Activated naive CD8-positive, alpha-beta T cell treated with anti-CD3 and anti-CD28 coated beads for 36 hours (primary cell): ENCODE measurements at places on chromosomes 12 and 14. TPM values are rescaled to one million over a fixed set of nuclear protein-coding genes. Genes with fewer than 3 reads are reported as not detected.
A peak's percentile ranks its signal among the peaks of the same experiment; 100 is the strongest.

GRCh38 chr14:98957211-98958047 is 314.6 kb downstream of the BCL11B start:
- no peak overlapping the region for H3K4me3 ChIP-seq
- H3K36me3 ChIP-seq, result no peaks in the 10 kb centered on the region
- no peak for DNase-seq
- H3K27me3 ChIP-seq, result no peaks in the 10 kb centered on the region
- H3K27ac ChIP-seq, result no peak overlapping the region

GRCh38 chr14:80930836-80931389 is 10.6 kb downstream of the CEP128 start:
- peak overlapping the region; percentile 22 for H3K4me3 ChIP-seq
- DNase-seq, result peak; percentile 59
- H3K36me3 ChIP-seq, result peaks cover 67% of the 10 kb centered on the region
- no peaks in the 10 kb centered on the region for H3K27me3 ChIP-seq
- H3K4me1 ChIP-seq, result peaks cover 28% of the 10 kb centered on the region

DNA sequence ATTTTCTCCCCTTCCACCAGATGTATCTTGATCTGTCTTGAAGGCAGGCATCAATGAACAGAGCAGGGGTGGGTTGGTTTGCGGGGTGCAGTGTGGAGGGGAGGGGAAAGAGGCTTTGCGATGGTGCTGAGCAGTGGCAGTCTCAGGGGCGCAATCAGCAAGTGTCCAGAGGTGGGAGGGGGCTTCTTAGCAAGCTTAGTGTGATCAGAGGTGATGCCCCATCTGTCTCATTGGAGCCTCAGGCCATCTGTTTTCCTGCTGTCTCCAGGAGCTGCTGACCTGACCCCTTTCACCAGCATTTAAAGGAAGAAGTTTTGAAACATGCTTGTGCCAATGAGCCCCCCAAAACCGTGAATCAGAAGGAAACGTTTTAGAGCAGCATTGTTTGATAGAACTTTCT is 187.7 kb upstream of the LHX5 start:
- H3K27ac ChIP-seq, result no peak overlapping the region
- H3K4me3 ChIP-seq, result no peak overlapping the region
- H3K4me1 ChIP-seq, result no peaks in the 10 kb centered on the region
- no peaks in the 10 kb centered on the region for H3K36me3 ChIP-seq

DNA sequence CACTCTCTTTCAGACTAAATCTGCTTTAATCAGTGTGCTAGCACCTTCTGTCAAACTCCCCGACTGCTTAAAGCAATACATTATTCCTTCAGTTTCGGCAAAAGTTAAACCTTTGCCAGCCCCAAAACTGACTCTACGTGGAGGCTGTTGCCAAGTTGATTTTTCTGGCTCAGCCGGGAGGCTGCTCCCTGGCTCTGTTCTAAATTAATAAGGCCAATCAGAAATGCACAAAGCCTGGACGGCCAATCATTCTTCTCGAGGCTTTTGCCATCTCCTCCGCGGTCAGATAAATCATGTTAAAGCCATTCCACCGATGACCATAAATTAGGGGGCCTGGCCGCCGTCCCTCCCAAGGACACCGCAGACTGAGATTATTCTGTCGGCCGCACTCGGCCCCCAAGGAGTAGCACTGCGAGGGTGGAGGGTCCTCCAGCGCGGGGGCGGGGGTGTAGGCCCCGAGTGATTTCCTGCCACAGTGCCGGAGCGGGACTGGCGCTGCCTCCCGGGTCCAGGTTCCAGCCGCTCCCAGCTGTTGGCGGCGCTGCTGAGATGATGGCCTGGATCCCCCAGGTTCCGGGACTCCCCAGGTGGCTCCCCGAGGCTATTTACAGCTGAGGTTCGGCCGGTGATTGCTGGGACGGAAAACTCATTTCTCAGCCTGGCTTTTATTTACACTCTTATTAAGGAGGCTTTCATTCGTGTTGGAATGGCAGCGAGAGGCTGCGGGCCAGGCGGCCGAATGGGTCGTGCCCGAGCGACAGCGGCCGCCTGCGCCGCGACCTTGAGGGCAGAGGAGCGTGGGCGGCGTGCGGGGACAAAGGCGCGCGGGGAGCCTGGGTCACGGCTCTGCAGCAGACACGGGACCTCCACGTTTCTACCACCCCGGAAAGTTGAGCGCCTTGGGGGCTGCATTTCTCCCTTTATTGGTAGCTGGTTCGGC is 165.1 kb downstream of the MON2 start:
- no peaks in the 10 kb centered on the region for H3K36me3 ChIP-seq
- peak overlapping the region; percentile 72 for H3K4me3 ChIP-seq
- peak; percentile 23 for DNase-seq
- no peak overlapping the region for H3K27ac ChIP-seq

DNA sequence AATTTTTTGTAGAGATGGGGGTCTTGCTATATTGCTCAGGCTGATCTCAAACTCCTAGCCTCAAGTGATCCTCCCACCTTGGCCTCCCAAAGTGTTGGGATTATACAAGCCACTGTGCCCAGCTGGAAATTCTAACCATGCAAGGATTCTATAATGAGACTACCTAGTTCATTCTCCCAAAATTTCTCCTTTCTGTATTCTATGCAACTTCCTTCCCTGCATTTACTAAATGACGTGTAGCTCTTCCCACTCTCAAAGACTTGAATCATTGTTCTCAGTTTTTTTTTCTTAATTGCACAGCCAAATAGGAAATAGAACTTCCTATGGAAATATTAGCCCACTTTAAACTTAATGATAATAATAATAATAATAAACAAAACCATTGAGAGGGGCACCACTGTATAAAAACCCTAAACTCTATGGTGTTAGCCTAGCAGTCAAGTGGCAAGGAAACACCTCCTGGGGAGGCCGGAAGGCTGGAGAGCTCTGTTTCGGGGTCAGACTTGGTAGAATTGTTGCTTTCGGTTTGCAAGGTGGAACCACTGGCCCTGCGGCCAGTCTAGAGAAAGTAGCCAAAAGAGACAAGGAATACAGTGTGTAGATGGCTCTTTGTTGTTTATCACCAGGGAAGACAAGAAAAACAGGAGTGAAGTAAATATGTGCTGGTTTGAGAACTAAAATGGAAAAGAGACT is 40.0 kb upstream of the TESC start:
- H3K27ac ChIP-seq, result no peak overlapping the region
- H3K36me3 ChIP-seq, result peaks cover 5% of the 10 kb centered on the region

- DNase-seq, result no peak
- peaks cover 10% of the 10 kb centered on the region for H3K4me1 ChIP-seq
- H3K27ac ChIP-seq, result no peak overlapping the region
- no peaks in the 10 kb centered on the region for H3K36me3 ChIP-seq
Observed at GRCh38 chr12:2258025-2258424, 205.2 kb downstream of the CACNA1C start.

KRT86 gene
- not detected for total RNA-seq

GPR132 gene
- 23.9 TPM for total RNA-seq

DNA sequence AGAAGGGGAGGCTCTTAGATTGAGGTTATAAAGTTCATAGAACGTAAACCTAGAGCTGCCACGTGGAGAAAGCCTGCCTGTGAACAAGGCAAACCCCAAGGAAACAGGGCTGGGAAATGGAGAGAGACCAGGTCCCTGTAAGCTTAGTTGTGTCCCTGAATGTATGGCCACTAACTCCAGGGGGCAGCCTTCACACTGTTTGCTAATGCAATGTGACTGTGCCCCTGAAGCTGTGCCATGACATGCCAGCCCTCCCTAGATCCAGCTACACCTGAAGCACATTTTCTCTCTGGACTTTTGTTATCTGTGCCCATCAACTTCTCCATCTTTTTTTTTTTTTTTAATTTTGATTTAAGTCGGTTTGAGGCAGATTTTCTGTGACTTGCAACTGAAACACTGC is 60.6 kb upstream of the TMCC3 start:
- no peak overlapping the region for H3K27ac ChIP-seq
- H3K4me3 ChIP-seq, result no peak overlapping the region
- H3K27me3 ChIP-seq, result peaks cover 6% of the 10 kb centered on the region

KLRC1 gene
- 0.52 TPM for total RNA-seq

IFNG-AS1 gene
- not detected for total RNA-seq

DNA sequence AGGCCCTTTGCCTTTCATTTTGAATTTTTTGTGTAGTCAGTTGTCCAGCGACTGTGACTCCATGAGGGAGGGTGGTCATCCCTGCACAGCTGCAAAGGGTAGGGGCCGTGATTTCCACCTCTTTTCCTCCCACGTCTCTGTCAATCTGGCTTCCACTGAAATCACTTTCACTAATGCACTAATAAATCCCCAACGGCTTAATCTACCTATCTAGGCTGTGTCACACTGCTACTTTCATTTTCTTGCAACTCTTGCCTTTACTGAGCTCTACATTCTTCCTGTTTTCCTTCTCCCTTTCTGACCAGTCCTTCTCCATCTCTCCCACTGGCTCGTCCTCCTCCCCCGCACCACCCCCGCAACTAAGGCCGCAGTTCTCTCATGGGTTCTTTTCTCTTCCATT is 212.3 kb upstream of the FOXN3 start:
- H3K4me3 ChIP-seq, result no peak overlapping the region
- DNase-seq, result no peak
- H3K4me1 ChIP-seq, result peaks cover 65% of the 10 kb centered on the region
- H3K27me3 ChIP-seq, result no peaks in the 10 kb centered on the region
- peak overlapping the region; percentile 72 for H3K27ac ChIP-seq
- peaks cover 49% of the 10 kb centered on the region for H3K36me3 ChIP-seq

GRCh38 chr12:65673732-65674131 is 150.6 kb upstream of the HMGA2 start:
- H3K4me1 ChIP-seq, result peaks cover 13% of the 10 kb centered on the region
- H3K27me3 ChIP-seq, result peaks cover 40% of the 10 kb centered on the region
- H3K27ac ChIP-seq, result no peak overlapping the region
- DNase-seq, result no peak
- no peaks in the 10 kb centered on the region for H3K36me3 ChIP-seq
- no peak overlapping the region for H3K4me3 ChIP-seq

LMNTD1 gene
- total RNA-seq, result not detected

DNA sequence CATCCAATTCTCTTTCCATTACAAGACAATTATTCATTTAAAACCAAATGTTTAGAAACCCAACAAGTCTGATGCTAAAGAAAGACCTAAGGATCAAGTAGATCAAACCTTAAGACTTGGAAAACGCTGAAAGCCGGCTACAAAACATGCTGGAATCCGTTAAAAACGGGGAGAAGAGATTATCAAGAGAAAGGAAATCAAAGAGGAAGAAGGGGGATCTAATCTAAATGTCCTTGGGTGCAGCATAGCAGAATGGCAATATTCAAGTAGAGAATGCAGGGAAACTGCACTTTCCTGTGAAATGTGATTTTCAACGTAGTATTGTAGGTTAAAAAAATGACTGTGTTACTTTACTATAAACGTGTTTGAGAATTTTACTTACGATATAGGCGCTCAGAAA is 1.3 kb downstream of the PPP1R13B start:
- no peaks in the 10 kb centered on the region for H3K27me3 ChIP-seq
- no peak overlapping the region for H3K27ac ChIP-seq
- H3K36me3 ChIP-seq, result peaks cover 5% of the 10 kb centered on the region
- peak overlapping the region; percentile 80 for H3K4me3 ChIP-seq
- H3K4me1 ChIP-seq, result peaks cover 16% of the 10 kb centered on the region
- DNase-seq, result no peak

GRCh38 chr14:52072266-52072780 is 3.5 kb upstream of the NID2 start:
- H3K27me3 ChIP-seq, result peaks cover 44% of the 10 kb centered on the region
- peaks cover 17% of the 10 kb centered on the region for H3K4me1 ChIP-seq
- no peak for DNase-seq
- H3K27ac ChIP-seq, result no peak overlapping the region

ENDOU gene
- not detected for total RNA-seq

- no peak for DNase-seq
- peaks cover 7% of the 10 kb centered on the region for H3K4me1 ChIP-seq
- no peak overlapping the region for H3K27ac ChIP-seq
- peaks cover 8% of the 10 kb centered on the region for H3K36me3 ChIP-seq
- no peak overlapping the region for H3K4me3 ChIP-seq
Observed at GRCh38 chr12:14868916-14869506, 16.6 kb downstream of the MGP start.

- no peaks in the 10 kb centered on the region for H3K4me1 ChIP-seq
- H3K27ac ChIP-seq, result no peak overlapping the region
- H3K36me3 ChIP-seq, result peaks cover 5% of the 10 kb centered on the region
- H3K4me3 ChIP-seq, result no peak overlapping the region
- no peak for DNase-seq
- no peaks in the 10 kb centered on the region for H3K27me3 ChIP-seq
Observed at GRCh38 chr12:124661341-124661740, 93.9 kb upstream of the NCOR2 start.

GRCh38 chr14:24071144-24071697 is at the start of gene CPNE6:
TSS of gene CPNE6 (plus strand) at chr14:24071562. CDS start at chr14:24072937, 1,375 bp downstream.
- no peak within 1 kb of the TSS for H3K27ac ChIP-seq
- H3K4me1 ChIP-seq, result peaks cover 7% of the 10 kb centered on the region
- no peaks in the 10 kb centered on the region for H3K27me3 ChIP-seq
- H3K4me3 ChIP-seq, result no peak within 1 kb of the TSS
- peak; percentile 45 for DNase-seq
